Coronary artery (tissue), 2 donors: ENCODE measurements at places on chromosomes 2 and 18.

GRCh38 chr2:188485496-188485895 lies 193.8 kb downstream of the GULP1 start:
- DNase-seq, result no peak

DNA sequence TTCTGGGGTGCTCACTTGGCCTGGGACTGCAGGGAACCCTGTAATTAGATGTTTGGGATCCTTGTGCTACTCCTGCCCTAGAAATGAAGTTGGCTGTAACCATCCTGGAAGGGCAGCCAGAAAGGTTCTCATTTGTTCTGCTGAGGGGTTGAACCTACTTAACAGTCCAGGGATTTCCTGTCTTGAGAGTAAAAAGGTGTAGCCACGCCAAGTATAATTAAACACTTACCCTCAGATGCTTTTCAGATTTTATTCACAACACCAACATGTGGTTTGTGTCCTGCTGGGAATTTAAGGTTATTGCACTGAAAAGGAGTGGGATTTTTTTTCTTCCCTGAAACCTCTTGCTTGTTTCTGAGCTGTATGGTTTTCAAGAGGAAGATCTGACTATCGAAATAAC lies 222.4 kb upstream of the APCDD1 start:
- DNase-seq, result no peak

GRCh38 chr2:145114726-145115125 lies 594.8 kb upstream of the ZEB2 start:
- DNase-seq, result no peak

DNA sequence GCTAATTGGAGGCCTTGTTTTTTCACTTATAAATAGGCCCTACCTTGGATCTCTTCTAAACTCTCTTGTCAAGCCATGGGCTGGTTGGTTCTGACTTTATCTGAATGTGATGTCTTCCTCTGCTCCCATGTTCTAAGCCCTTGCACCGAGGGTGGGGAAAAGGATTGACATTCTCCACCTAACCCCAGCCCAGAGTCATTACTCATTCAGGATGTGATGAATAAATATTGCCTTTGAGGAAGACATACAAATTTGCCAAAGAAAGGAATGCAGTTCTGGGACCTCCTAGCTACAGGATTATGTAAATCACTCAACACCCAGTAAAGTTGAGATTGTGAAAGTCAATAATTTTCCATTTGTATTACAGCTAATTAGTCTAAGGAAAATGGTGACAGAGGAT lies 142.1 kb upstream of the LYPD6 start:
- DNase-seq, result no peak

DNA sequence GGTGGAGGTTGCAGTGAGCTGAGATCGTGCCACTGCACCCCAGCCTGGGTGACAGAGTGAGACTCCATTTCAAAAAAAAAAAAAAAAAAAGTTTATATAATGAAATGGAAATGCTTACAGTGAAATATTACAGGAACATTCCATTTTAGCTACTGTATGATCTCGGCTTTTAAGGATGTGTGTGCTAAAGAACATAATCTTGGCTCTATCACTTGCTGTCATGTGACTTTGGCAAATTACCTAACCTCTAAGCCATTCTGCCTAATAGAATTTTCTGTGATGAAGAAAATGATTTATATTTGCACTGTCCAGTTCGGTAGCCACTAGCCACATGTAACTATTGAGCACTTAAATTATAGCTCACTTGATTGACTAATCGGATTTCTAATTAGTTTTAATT lies 36.3 kb downstream of the SMAD4 start:
- DNase-seq, result no peak

- no peak for DNase-seq
Observed at GRCh38 chr2:239393941-239394340, 6.9 kb downstream of the HDAC4 start.

GRCh38 chr2:10329580-10329879 lies 26.8 kb downstream of the HPCAL1 start:
- DNase-seq, result no peak
